Activated T-helper 1 cell treated with anti-CD3 and anti-CD28 coated beads, Interleukin-12 subunit alpha, Interleukin-12 subunit beta, Interleukin-2, Interleukin-4 antibody, amounts not matched to agents 30 ng/mL and 10 ng/mL and 1 ng/mL, durations not matched to agents 14 hours and 24 hours and 36 hours (primary cell): ENCODE measurements at places on chromosomes 1 and 21.

GRCh38 chr1:34162852-34163766 lies 1.9 kb downstream of the CSMD2 start:
- peak overlapping the region; percentile 65 for H3K4me3 ChIP-seq
- peak; percentile 4 for DNase-seq
- peak overlapping the region; percentile 23 for H3K27ac ChIP-seq
- H3K27me3 ChIP-seq, result peaks cover 64% of the 10 kb centered on the region
- H3K36me3 ChIP-seq, result no peaks in the 10 kb centered on the region
- H3K4me1 ChIP-seq, result peaks cover 10% of the 10 kb centered on the region

GRCh38 chr1:45306319-45306718 lies 20.4 kb upstream of the HPDL start:
- peaks cover 43% of the 10 kb centered on the region for H3K4me1 ChIP-seq
- H3K4me3 ChIP-seq, result peak overlapping the region; percentile 92
- peak overlapping the region; percentile 51 for H3K27ac ChIP-seq
- peaks cover 1% of the 10 kb centered on the region for H3K36me3 ChIP-seq
- no peak for DNase-seq

DNA sequence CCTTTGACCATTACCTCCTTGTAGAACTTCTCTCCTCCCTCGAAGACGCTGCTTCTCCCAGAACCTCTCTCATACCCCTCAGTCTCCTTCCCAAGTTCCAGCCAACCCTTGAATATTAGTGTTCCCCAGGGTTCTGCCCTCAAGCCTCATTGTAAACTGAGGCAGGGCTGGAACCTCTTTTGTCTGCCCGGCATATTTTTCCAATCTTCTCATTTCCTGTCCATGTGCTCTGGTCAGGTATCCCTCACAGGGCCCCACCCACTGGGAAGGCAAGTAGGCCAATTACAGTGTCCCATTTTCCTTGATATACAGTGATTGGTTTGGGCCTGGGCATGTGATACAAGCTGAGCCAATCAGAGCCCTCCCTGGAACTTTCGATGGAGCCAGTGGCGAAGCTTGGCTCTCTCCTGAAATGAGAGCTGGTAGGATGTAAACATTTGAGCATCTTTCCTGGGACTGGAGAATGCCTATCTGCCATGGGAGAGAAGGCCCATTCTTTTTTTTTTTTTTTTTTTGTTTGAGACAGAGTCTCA lies 57.1 kb upstream of the ID3 start:
- H3K27me3 ChIP-seq, result no peaks in the 10 kb centered on the region
- peaks cover 89% of the 10 kb centered on the region for H3K4me1 ChIP-seq
- peaks cover 5% of the 10 kb centered on the region for H3K36me3 ChIP-seq
- H3K27ac ChIP-seq, result no peak overlapping the region

GRCh38 chr1:226723657-226724532 lies 15.2 kb downstream of the ITPKB start:
- DNase-seq, result no peak
- peaks cover 56% of the 10 kb centered on the region for H3K36me3 ChIP-seq
- H3K4me1 ChIP-seq, result peaks cover 84% of the 10 kb centered on the region
- peak overlapping the region; percentile 93 for H3K27ac ChIP-seq

DNA sequence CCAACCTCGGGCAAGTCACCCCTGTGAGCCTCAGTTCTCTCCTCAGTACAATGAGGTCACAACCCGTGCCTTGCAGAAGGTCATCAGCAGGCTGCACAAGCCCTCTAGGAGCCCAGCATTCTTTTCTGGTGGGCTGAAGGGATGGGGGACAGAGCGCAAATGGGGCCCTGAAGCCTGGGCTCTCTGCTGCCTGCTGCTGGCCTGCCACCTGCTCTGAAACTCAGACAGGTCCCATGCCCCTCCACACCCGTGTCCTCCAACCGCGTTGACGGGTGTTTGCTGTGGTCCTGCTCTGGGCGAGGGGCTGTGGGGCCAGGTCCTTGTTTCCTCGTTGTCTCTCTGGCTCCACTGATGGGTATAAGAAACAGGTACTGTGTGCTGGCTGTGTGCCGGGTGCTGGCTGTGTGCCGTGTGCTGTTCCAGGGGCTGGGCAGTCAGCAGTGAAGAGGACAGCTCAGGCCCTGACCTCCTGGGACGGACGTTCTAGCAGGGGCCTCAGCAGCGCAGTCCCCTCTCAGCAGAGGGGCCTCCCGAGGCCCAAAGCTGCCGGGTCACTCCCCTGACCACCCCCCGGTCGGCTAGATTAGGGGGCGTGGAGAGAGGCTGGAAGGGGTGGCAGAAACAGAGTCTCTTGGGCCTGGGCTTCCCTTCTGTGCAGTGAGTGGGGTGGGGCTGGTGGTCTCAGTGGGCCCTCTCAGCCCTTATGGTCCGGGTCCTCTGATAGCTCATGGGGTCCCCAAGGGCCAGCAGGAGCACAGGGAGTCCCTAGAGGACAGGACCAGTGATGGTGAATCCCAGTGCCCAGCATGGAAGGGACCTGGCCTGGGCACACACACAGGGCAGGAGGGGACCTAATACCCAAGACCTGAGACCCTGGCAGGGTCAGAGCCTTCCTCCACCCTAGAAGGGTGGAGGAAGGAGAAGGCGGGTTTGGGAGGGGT lies 42.1 kb downstream of the DMRTB1 start:
- no peaks in the 10 kb centered on the region for H3K4me1 ChIP-seq
- H3K36me3 ChIP-seq, result no peaks in the 10 kb centered on the region
- no peak overlapping the region for H3K27ac ChIP-seq
- H3K27me3 ChIP-seq, result no peaks in the 10 kb centered on the region
- DNase-seq, result no peak

GRCh38 chr1:190084552-190084951 lies 393.1 kb downstream of the BRINP3 start:
- H3K4me3 ChIP-seq, result no peak overlapping the region
- no peak overlapping the region for H3K27ac ChIP-seq
- no peaks in the 10 kb centered on the region for H3K36me3 ChIP-seq
- DNase-seq, result no peak

DNA sequence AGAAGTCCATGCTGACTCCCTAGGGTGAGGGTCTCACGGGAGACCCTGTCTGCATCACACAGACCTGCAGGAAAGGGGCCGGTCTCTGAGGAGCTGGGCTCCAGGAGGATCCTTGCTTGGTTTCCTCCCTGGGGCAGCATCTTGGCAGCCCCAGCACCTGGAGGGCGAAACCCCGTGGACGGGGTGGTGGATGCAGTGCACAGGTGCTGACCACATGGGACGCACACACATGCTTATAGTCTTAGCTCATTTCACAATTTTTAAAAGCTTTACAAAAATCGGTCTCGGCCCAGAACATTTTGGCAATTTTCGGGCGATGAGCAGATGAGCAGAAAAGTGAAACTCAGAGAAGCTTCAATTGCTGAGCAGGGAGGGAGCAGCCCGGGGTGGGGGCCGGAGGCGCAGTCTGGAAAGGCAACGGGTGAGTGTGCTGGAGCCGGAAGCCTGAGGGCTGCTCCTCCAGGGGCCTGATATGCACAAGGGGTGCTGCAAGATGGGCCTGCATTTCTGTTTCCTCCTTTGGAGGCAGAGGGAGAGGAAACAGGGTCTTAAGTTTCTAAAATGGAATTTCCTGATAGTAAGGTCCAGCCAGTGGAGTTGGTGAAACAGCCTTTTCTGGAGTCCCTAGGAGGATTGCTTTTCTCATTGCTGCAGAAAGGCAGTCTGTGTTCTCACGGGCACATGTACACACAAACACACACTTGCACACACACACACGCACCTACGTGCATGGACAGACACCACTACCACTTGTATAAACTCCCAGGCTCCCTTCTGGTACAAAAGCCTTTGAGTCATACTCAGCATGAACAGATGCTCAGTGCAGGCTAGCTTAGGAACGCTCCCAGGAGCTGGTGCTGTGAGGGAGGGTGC lies 60.6 kb downstream of the SCCPDH start:
- H3K36me3 ChIP-seq, result no peaks in the 10 kb centered on the region
- no peak for DNase-seq
- H3K4me1 ChIP-seq, result peaks cover 6% of the 10 kb centered on the region
- no peak overlapping the region for H3K27ac ChIP-seq
- H3K4me3 ChIP-seq, result peak overlapping the region; percentile 22

GRCh38 chr1:198656500-198656932 lies 17.7 kb downstream of the PTPRC start:
- H3K4me1 ChIP-seq, result peaks cover 68% of the 10 kb centered on the region
- H3K4me3 ChIP-seq, result peak overlapping the region; percentile 83
- no peaks in the 10 kb centered on the region for H3K27me3 ChIP-seq
- H3K27ac ChIP-seq, result peak overlapping the region; percentile 96

GRCh38 chr21:42614811-42615351 lies 38.5 kb upstream of the PDE9A start:
- no peak overlapping the region for H3K27ac ChIP-seq
- H3K4me1 ChIP-seq, result peaks cover under 1% of the 10 kb centered on the region
- H3K36me3 ChIP-seq, result peaks cover 2% of the 10 kb centered on the region
- peak; percentile 48 for DNase-seq

GRCh38 chr1:75234562-75234961 lies 100.4 kb downstream of the LHX8 start:
- no peaks in the 10 kb centered on the region for H3K27me3 ChIP-seq
- no peak overlapping the region for H3K4me3 ChIP-seq
- no peaks in the 10 kb centered on the region for H3K36me3 ChIP-seq
- no peak for DNase-seq
- no peaks in the 10 kb centered on the region for H3K4me1 ChIP-seq

GRCh38 chr21:32474179-32475059 lies 61.9 kb downstream of the EVA1C start:
- peaks cover 8% of the 10 kb centered on the region for H3K4me1 ChIP-seq
- no peak overlapping the region for H3K27ac ChIP-seq
- no peak for DNase-seq
- H3K27me3 ChIP-seq, result no peaks in the 10 kb centered on the region

DNA sequence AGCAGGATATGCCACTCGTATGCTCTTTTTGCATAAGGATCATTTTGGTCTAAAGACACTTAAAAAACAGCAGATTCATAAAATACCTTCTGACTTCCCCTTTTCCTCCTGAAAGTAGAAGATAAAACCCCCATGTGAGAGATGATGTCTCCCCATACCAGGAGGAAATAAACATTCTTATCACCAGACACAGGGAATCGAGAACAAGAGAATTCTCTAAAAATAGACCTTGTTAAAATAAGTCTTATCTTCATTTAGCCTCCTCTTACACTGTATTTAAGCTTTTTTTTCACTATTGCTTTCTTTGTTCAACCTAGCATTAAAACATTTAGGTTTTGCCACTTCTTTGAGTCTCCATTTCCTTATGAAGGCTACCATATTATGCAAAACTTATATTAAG lies 709.3 kb downstream of the KCNT2 start:
- no peak overlapping the region for H3K27ac ChIP-seq
- H3K27me3 ChIP-seq, result no peaks in the 10 kb centered on the region
- no peaks in the 10 kb centered on the region for H3K4me1 ChIP-seq
- no peak for DNase-seq
- H3K36me3 ChIP-seq, result no peaks in the 10 kb centered on the region

- H3K27ac ChIP-seq, result no peak overlapping the region
- H3K4me1 ChIP-seq, result no peaks in the 10 kb centered on the region
- no peak overlapping the region for H3K4me3 ChIP-seq
- no peak for DNase-seq
These were observed 32.4 kb downstream of the ZBTB18 start for GRCh38 chr1:244083383-244083943.

GRCh38 chr21:14545906-14546480 lies at the start of gene SAMSN1:
Gene SAMSN1 (minus strand): TSS chr21:14546315. CDS start chr21:14546261, 54 bp downstream.
- H3K27me3 ChIP-seq, result no peaks in the 10 kb centered on the region
- H3K27ac ChIP-seq, result peak within 1 kb of the TSS; percentile 92
- DNase-seq, result peak; percentile 73
- H3K4me3 ChIP-seq, result peak within 1 kb of the TSS; percentile 98

- H3K27me3 ChIP-seq, result peaks cover 2% of the 10 kb centered on the region
- H3K4me1 ChIP-seq, result no peaks in the 10 kb centered on the region
- no peak overlapping the region for H3K27ac ChIP-seq
These were observed 49.8 kb downstream of the DDR2 start for GRCh38 chr1:162682013-162682419.

GRCh38 chr1:109799445-109799844 lies 35.7 kb upstream of the EPS8L3 start:
- peak overlapping the region; percentile 53 for H3K4me3 ChIP-seq
- H3K27ac ChIP-seq, result peak overlapping the region; percentile 80
- peaks cover 82% of the 10 kb centered on the region for H3K4me1 ChIP-seq
- H3K27me3 ChIP-seq, result no peaks in the 10 kb centered on the region
- no peak for DNase-seq
- peaks cover 12% of the 10 kb centered on the region for H3K36me3 ChIP-seq

DNA sequence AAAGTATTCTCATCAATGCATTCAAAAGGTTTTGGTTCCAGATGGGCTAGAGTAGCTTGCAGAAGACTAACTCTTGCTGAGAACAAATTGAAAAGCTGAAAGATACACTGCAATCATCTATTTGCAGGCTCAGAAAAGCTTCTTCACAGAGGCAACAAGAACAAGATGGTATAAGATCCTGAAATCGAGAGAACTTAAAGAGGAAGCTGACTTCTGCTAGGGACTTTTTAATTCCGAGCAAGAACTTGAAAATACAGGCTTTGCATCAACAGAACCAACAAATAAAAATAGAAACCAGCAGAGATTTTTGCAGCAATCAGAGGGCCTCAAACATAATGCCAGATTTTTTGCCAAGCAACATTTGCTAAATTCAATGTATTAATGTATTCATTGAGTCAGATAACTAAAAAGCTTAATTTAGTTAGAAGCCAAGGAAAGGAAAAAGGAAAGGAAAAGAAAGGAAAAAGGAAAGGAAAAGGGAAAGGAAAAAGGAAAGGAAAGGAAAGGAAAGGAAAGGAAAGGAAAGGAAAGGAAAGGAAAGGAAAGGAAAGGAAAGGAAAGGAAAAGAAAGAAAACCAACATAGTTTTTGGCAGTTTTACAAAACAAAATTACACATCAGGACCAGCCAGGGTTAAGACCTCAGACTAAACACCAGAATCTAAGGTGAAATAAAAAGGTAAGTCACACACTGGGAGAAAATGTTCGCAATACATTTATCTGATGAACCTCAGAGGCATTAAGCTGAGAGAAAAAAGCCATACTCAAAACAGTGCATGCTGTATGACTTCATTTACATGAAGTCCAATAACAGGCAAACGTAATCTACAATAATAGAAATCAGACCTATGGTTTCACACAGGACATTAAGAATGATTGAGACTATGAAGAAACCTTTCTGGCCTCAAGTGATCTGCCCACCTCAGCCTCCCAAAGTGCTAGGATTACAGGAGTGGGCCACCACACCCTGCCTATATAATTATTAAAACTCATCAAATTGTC lies 42.6 kb downstream of the FAF1 start:
- H3K27ac ChIP-seq, result no peak overlapping the region
- H3K36me3 ChIP-seq, result no peaks in the 10 kb centered on the region
- no peak for DNase-seq
- H3K4me3 ChIP-seq, result no peak overlapping the region
- no peaks in the 10 kb centered on the region for H3K27me3 ChIP-seq

- no peaks in the 10 kb centered on the region for H3K36me3 ChIP-seq
- H3K4me3 ChIP-seq, result no peak overlapping the region
- DNase-seq, result no peak
- no peak overlapping the region for H3K27ac ChIP-seq
- H3K27me3 ChIP-seq, result no peaks in the 10 kb centered on the region
- no peaks in the 10 kb centered on the region for H3K4me1 ChIP-seq
These were observed 70.7 kb upstream of the DAB1 start for GRCh38 chr1:57494530-57495079.
